Stromal cell of bone marrow (primary cell): ENCODE measurements at places on chromosomes 11 and 22.
A peak's percentile ranks its signal among the peaks of the same experiment; 100 is the strongest.

DNA sequence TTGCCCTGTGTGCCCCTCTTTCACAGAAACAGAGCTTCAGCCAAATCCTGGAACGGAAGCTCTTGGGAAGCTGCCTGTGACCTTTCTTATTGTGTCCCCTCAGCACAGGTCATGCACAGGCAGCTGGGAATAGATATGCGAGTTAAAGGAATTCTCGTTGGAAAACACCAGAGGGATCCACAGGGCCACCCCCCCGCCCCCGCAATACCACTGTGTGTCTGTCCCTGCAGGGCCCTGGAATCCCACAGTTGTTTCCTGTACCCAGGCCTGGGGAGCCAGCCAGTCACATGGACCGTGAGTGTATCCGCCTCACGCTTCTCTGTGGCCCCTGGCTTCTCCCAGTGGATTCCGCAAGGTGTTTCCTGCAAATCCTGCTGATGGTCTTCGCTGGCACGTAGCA, 29.0 kb downstream of the TIMP3 start:
- DNase-seq: no peak

DNA sequence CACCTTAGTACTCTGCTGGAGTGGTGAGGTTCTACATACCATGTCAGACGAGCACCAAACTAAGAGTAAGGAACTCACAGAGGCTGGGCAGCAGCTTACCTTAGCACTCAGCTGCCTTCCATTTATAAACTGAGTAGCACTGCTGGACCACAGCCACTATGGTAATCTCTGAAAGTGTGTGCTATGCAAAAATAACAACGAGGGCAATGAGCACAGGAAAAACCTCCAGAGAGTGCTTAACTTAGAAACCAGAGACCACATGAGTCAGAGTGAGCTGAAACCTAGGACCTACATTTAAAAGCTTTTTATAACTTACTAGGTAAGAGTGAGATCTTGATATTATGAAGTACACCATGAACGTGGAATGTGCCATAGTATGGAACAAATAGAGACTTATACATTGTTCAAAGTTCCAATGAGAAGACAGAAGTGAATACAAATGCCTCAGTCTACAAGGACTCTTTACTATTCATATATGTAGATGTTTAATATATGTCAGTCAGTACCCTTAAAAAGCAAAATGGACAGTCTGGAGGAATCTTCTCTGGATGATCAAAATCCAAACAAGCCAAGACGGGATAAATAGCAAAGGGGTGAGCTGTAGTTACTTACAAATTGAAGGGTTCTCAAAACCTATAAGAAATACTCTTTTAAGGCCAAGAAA, 17.2 kb upstream of the CD59 start:
- peak; percentile 76 for DNase-seq

DNA sequence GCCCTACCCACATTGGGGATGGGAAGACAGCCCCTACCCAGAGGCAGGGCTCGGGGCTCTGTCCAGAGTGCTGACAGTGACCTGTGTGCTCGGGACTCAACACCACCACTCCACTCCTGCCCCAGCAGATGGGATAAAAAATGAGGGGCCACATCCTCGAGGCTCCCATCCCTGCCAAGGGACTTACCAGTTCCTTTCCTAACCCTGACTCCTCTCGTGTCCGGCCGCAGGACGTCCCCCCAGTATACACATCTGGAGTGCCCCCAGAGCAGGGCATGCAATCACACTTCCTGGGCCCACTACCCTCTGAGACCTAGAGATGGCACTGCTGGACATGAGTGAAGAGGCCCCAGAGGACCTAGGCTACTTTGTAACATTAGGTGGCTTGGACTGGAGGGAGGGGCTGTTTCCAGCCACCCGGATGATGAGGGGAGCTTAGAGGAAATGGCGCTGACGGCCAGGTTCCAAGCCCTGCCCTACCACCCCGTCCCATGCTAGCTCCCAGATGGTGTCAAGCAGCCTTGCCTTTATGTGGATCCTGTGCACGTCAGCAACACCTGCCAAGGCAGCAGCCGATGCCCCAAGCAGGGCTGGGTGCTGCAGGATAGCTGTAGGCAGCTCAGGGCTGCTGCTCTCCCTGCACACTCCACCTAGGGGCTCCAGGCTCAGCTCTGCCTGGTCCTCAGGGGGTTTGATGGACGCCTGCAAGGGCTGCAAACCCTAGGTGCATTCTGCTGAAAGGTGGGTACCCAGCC, 86.6 kb downstream of the DGCR2 start:
- no peak for DNase-seq

GRCh38 chr11:13784855-13785254, 116.4 kb downstream of the FAR1 start:
- no peak for DNase-seq

DNA sequence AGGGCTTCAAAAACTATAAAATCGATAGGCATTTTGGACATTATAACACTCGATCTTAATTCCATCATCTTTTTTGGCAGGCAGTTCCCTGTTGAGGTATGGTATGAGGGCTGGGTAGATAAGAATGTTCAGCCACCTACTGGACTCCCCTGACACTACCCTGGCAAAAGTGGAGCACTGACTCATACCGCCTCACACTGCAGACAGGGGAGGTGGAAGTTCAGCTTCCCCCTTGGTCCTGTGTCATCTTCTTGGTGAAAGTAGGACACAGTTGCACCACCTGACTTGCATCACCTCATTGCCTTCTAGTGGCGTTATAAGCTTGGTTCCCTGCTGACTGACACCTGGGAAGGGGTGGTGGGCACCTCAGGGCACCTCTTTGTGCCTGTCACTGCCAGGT, 30.4 kb downstream of the PAAF1 start:
- DNase-seq: no peak

DNA sequence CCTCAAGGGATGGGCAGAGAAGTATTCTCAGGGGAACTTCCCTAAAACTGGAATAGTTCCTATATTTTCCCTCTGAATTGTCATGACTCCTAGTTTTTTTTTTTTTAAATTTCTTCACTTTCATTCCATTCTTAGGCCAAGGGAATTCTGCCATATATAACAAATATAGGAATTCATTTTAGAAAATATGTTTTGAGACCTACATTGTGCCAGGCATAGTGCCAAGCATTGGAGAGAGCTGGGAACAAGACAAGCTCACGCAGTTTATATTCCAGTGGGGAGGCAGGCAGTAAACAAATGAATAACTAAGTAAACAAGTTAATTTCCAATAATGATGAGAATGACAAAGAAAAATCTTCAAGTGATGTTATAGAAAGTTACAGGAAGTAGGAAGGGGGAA, 2.6 kb upstream of the NPTXR start:
- no peak for DNase-seq

DNA sequence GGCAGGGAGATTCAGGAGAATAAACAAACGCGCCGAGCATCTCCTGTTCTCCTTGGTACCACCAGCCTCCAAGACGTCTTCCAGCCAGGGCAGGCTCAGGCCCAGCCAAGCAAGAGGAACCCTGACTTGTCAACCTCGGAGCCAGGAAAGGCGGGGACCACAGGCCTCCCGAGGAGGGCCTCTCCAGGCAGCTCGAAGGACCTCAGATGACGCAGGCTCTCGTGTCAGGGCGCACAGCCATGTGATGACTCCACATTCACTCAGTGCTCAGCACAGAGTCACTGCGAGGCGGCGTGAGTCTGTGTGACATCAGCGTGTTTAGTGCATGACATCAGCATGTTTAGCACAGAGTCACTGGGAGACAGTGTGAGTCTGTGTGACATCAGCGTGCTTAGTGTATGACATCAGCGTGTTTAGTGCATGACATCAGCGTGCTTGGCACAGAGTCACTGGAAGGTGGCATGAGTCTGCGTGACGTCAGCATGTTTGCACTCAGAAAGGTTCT, 241.4 kb downstream of the BRD1 start:
- no peak for DNase-seq

- no peak for DNase-seq
Observed at GRCh38 chr11:77359481-77359880, 58.0 kb upstream of the GDPD4 start.

- DNase-seq: no peak
Observed at GRCh38 chr22:39220450-39220849, 24.3 kb downstream of the PDGFB start.

DNA sequence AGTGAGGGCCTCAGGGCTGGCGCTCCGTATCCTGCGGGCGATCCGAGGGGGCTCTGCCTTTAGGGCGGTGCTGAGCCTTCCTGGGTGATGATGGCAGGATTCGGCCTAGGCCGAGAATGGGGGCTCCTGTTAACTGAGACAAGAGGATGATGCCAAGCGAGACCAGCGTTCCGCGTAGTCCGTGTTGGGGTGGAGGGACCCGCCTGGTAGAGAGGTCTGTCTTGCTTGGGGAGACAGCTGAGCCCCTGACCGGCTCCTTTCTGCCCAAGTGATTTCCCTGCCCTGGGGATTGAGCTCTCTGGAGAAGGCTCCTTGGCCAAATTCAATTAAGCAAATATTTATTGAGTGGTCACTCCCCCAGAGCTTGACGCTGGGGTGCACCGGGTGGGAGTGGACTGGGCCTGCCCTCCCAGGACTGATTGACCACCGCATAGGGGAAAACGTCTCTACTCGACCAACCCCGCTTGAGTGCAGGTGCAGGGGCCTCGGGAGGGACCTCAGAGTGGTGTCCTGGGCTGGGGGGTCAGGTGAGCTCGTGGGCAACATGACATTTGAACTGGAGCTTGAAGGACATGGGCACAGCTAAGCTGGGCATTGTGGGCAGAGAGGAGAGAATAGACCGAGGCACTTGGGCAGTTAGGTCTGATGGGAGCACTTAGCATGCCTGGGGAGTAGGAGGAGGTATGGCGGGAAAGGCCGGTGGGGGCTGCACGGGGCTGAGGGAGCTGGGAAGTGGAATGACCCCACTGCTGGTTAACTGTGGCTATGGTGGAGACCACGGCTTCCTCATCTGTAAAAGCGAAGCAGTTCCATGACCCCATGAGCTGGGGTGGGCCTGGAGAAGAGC, 1.1 kb downstream of the GNAZ start:
- DNase-seq: no peak

GRCh38 chr11:94873916-94874540, 99.3 kb downstream of the CWC15 start:
- no peak for DNase-seq

DNA sequence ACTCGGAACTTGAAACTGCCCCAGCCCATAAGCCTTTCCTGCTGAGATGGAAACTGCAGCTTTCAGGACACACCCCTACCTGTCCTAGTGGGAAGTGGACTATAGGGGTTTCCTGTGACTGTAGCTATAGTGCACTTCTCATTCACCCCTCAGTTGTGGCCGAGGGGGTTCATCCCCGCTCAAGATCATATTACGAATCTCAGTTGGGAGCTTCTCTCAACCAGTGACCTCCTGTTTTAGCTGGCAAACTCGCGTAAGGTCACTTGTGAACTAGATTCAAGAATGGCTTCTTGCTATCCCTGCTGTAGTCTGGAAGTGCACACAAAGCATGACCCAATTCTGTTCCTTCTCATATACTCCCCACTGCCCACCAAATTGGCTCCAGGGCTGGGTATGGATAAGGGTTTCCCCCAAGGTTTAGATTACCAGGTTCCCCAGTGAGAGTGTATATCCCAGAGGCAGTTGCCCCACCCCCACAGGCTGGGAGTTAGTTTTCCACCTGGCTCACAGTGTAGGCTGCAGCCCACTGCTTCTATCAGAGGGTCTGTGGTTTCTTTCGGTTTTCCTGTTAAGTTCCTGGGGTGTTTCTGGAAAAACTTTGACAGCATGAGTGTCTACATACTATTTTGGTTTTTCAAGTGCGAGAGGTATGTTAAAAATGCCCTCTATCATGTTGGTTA, 812.9 kb downstream of the JRKL start:
- no peak for DNase-seq

- DNase-seq: no peak
Observed at GRCh38 chr11:116331381-116331780, 441.4 kb downstream of the BUD13 start.

GRCh38 chr22:40041366-40042137, 46.8 kb downstream of the FAM83F start:
- no peak for DNase-seq

DNA sequence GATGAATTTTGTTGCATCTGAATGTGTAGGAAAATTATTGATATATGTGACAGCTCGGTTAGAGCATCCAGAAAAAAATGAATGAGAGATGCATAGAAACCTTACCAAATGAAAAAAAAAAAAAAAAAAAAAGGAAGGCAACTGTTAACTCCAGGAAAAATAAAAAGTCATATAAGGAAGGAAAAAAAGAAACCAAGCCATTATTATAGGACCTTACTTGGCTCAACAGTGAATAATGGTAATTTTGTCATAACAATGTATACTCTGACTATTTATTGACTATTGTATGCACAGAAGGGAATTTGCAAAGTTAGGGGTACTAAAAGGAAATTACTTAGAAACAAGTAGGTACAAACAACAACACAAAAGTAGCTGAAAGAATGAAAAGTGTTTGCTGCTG, 2.0 kb downstream of the DHCR7 start:
- DNase-seq: no peak

GRCh38 chr11:104907521-104908185, 9.4 kb upstream of the CASP12 start:
- no peak for DNase-seq

- DNase-seq: peak; percentile 27
Observed at GRCh38 chr11:1401656-1402221, 12.0 kb downstream of the BRSK2 start.

GRCh38 chr11:1384199-1384970, 5.3 kb upstream of the BRSK2 start:
- DNase-seq: no peak

GRCh38 chr11:61671527-61671926, 8.7 kb upstream of the DAGLA start:
- no peak for DNase-seq

DNA sequence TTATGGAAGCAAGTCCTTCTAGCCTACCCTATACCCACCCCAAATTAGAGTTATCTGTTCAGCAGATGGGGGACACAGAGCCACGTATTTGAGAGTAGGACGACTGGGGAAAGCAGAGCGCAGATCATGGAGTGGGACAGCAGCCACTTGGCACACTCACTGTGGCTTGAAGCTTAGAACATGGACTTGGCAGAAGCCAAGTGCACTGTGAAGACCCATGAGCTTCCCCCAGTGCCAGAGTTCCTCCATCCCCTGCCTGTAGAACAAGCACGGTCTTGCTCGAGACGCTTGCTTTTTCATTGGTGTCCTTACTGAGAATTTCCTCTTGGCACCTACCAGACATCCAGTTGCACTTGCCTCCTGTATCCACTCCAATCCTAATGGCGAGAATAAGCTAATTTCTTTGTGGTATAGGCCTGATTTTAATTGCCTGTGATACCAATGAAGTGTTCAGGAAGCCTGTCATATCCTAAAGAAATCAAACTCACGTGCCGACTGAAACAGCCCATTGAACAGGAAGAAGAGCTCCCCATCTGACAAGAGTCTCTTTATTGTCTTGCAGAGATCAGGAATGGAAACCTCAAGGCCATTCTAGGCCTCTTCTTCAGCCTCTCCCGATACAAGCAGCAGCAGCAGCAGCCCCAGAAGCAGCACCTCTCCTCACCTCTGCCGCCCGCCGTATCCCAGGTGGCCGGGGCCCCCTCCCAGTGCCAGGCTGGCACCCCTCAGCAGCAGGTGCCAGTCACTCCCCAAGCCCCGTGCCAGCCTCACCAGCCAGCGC, 166.9 kb downstream of the NAV2 start:
- no peak for DNase-seq

GRCh38 chr11:81899156-81899555, 834.5 kb downstream of the FAM181B start:
- no peak for DNase-seq

GRCh38 chr22:36946421-36947158, 33.2 kb downstream of the CSF2RB start:
- DNase-seq: peak; percentile 62

GRCh38 chr11:47532597-47533213, 20.2 kb downstream of the CELF1 start:
- no peak for DNase-seq
